G401 (cell line): ENCODE measurements at places on chromosomes 6 and 20.

DNA sequence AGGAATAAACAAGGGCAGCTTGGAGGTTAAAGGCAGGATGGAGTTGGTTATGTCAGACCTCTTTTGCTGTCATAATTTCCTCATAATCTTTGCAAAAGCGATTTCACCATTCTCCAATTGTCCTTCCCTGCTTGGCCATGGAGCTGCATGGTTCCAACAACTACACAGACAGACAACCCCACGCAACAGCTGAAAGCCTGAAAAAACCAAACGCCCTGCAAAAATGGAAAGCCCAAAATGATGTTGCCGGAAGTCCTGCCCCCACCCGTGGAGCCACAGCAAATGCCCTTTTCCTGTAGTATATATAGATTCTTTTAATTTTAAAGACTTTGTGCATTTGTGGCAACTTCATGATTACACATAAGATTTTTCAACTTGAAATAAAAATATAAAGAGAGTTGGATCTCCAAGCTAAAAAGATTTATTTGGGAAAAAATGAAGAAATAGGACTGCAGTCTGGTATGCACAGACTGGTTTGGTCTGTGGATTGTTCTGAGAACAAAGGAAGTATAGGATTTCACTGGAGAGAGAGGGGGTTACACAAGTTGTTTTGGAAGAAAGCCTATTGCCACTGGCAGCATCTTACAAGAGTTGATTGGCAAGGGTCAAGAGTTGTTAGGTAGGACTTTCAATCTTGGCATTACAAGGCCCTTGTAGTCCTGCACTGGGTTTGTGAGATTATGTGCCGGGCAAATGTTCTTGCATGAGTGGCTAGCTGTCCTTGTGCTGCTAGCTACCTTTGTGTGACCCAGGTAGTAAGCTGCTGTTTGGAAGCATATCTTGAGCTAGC lies 190.0 kb downstream of the C6orf118 start:
- DNase-seq = no peak

DNA sequence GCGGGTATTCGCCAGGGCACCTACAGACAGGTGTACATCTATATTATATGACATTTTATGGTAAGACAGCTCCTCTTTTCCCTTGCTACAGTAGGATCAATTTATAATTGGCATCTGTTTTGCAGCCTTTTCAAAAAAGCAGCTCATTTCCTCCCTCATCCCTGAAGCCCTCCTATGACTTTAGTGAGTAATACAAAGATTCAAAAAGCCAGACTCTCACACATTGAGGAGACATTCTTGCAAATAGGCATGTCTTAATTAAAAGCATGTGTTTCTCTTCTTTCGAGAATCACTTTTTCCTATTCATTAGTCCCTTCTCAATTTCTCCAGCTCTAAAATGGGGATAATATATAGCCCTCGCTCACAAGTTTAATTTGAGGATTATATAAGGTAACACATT lies 283.4 kb downstream of the TBC1D7 start:
- no peak for DNase-seq

- DNase-seq = no peak
These were observed 547.7 kb downstream of the EPM2A start for GRCh38 chr6:145187491-145188206.

- DNase-seq = no peak
These were observed 9.3 kb downstream of the BMP5 start for GRCh38 chr6:55866128-55866527.

GRCh38 chr6:53615633-53616449 lies 49.7 kb downstream of the KLHL31 start:
- no peak for DNase-seq
